GM23338 (cell line): ENCODE measurements at places on chromosomes 3 and 15. TPM values are rescaled to one million over a fixed set of nuclear protein-coding genes. Genes with fewer than 3 reads are reported as not detected.

GRCh38 chr15:94235041-94235440 lies 3.7 kb downstream of the MCTP2 start:
- DNase-seq, result no peak

- no peak for DNase-seq
These were observed 735.0 kb downstream of the PDCD6IP start for GRCh38 chr3:34533451-34533850.

DNA sequence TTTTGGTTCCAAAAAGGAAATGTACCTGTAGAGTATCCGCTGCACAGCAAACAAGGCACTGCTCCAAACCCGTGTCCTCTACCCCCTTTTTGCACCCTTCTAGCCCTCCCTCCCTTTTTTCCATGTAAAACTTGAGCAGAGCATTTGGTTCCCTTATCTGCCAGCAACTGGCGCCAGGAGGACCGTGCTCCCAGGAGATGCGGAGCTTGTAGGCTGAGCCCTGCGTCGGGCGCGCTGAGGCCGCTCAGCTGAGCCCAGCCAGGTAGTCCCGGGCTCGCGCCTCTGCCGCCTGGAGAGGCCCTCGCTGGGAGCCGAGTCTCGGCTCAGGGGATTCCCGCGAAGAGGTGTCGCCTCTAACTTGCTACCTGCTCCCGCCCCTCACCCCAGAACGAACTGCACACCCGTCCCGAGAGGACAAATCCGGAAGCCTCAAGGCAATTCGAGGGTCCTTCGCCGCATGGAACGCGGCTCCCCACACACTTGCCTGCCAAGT lies 575 bp downstream of the TRPM7 start:
- DNase-seq, result peak; percentile 75

The MUC4 gene
- 1.3 and 1.6 TPM in 2 replicates for total RNA-seq

GRCh38 chr15:92803852-92804609 lies 96.1 kb upstream of the CHD2 start:
- DNase-seq, result no peak
